ENCODE measurements at places on chromosomes 3 and 15.

- DNase-seq = no peak
Observed at GRCh38 chr15:77982127-77982490, 95.4 kb downstream of the TBC1D2B start.

DNA sequence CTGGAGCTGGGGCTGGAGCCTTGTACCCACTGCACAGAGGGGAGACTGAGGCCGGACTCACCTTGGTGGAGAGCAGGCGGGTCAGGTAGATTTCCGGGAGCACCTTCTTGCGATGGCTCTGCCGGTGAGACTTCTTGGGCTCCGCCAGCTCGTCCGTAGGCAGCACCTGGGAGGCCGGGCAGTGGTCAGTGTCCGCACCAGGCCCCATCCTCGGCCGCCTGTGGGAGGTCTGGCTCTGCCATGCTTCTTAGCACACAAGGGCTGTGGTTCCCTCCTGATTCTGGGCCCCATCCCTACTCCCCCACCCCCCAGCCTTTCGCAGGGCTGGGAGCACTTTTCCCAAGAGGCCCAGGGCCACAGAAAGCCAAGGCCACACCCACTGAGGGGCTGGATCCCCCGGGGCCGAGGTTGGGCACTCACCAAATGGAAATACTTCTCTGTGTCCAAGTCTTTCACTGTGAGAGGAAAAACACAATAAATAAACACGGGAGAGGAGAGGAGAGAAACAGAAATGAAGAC is 17.4 kb downstream of the H1-8 start:
- DNase-seq = no peak

DNA sequence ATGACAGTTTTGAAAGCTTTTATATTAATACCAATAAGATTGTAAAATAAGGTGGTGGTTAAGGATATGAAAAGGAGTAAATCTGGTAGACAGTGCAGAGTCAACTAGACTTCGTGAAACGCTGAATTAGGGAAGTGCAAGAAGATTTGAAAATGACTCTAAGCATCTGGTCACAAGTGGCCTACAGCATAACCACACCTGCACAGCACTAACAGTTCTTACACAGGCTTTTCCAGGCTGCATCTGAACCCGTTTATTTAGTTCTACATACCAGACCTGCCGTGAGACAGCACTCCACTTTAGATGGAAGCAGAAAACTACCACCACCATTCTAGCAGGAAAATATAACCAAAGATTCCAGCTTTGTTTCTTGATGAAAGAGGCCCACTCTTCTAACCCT is 1.9 kb downstream of the DMXL2 start:
- DNase-seq = no peak

- no peak for DNase-seq
Observed at GRCh38 chr15:101313041-101313761, 18.2 kb upstream of the SNRPA1 start.

- no peak for DNase-seq
Observed at GRCh38 chr3:180335050-180335449, 266.9 kb upstream of the TTC14 start.

- DNase-seq = no peak
Observed at GRCh38 chr3:19165654-19166053, 17.3 kb downstream of the KCNH8 start.

GRCh38 chr3:188303286-188303799 is 149.4 kb downstream of the LPP start:
- no peak for DNase-seq

GRCh38 chr3:127758013-127758412 is 64.3 kb downstream of the MGLL start:
- no peak for DNase-seq

DNA sequence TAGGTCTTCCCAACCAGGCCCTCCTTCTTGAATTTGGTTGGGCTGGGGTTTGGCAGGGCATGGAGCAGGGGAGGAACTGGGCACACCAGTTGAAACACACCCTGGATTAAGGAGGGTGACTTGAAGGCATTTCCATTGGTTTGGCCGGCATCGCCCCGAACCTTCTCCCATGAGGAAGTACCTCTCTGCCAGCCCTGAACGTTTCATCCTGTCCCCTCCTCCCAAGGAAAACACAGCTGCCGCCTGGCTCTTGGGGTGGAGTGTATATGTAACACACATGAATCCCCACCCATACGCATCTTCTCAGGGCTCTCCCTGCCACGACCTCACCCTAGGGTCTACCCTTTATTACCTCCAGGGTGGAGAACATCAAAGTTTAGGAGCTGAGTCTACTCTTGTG is 14.6 kb downstream of the UBAP1L start:
- DNase-seq = no peak

GRCh38 chr3:2657971-2658370 is 452.2 kb downstream of the IL5RA start:
- DNase-seq = no peak

- no peak for DNase-seq
Observed at GRCh38 chr3:48343432-48343831, 10.0 kb upstream of the SPINK8 start.

GRCh38 chr15:81199031-81199779 is 2.5 kb downstream of the IL16 start:
- DNase-seq = no peak

DNA sequence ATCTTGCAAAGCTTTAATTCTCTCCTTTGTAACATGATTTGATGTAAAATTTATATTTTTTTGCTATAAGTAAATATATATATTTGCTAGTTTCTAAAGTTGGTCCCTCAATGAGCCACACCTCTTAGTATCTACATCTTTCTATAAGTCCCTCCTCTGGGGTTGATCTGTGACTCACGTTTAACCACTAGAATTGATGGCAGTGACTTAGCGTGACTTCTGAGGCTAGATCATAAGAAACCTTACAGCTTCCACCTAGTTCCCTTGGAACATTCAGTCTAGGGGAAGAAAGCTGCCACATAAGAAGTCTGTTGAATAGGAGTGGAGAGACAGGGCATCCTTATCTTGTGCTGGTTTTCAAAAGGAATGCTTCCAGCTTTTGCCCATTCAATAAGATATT is 56.6 kb upstream of the TNIK start:
- no peak for DNase-seq

DNA sequence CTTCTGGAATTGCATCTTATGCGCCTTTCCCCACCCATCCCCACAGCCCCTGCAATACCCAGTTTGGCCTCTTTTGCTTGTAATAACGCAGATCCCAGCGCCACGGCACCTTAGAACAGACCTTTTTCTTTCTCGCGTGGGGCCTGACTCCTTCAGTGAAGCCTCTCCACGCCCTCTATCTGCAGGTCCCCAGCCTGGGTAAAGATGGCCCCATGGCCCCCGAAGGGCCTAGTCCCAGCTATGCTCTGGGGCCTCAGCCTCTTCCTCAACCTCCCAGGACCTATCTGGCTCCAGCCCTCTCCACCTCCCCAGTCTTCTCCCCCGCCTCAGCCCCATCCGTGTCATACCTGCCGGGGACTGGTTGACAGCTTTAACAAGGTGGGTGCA is 594 bp downstream of the CRELD1 start:
- DNase-seq = no peak

- no peak for DNase-seq
Observed at GRCh38 chr15:49124371-49124770, 31.0 kb downstream of the COPS2 start.

DNA sequence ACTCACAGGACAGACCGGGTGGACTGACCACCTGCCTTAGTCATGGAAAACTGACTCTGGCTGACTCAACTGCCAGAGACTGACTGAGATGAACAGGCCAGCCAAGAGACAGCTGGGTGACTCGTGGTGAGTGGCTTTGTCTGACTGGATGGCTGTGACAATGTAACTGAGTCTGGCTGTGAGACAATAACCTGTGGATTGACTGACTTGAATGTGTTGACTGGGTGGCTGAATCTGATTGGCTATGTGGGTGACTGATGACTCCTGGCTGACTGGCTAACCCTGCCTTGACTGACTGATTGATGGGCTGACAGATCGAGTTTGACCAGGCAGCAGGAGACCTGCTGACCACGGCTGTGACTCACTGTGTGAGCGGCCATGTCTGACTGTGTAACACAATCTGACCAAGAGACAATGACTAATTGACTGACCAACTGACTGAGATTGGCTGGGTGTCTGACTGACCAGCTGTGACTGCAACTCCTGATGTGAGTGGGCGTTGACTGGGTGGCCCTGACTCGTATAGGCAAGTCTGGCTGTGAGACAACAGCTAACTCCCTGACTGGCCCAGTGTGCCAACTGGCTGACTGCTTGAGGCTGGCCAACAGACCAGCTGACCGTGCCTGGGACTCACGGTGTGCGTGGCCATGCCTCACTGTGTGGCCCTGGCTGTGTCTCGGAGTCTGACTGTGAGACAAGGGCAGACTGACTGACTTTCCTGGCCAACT is 509.1 kb downstream of the SHQ1 start:
- DNase-seq = no peak

GRCh38 chr15:81752546-81752942 is 293.3 kb downstream of the MEX3B start:
- peak; percentile 38 for DNase-seq

DNA sequence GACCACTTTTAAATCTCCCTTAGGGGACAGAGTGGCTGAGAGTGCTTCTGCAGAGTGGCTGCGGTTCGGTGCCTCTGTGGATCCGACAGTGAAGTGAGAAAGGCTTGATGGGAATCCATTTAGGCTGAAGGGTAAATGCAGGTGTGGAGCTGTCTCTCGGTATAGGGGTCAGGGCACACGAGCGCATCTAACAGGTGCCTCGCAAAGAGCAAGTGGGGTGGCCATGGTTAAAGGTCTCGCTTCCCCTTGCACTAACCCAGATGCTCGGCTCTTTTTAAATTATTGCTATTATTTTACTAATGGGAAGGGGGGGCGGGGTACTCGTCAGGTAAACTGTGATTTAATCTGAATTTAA is 598 bp upstream of the GJD2 start:
- DNase-seq = no peak

DNA sequence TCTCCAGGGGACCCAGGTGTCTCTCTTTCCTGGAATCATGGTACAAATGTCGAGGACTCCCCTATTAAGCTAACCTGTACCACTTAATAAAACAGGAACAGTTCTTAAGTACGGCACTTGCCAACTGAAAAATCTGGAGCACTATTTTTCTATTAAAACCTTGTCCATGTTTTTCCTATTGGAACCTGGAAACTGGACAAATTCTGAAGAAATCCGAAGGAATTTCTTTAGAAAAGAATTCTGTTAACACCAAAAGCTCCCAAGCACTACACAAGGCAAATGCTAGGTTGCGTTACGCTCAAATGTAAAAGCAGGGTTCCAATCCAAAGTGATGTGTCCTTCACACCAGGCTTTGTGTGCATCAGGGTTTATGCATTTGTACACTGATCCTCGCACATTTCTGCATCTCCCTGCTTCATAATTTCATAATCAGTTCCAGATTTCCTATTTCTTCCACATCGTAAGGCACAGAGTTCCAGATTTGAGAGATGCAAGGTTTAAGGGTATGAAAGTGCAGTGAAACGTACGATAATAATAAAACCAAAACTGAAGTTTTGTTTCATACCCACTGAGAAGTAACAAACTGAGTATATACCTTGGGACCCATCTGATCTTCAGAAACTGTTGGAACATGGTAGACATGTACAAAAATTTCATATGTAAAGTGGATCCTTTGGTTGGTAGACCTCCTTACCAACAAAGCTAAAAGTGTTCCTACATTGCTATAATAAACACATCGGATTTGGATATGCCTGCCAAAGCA is 132.1 kb upstream of the WNT5A start:
- DNase-seq = no peak

GRCh38 chr15:69973102-69973714 is 124.5 kb downstream of the TLE3 start:
- no peak for DNase-seq

DNA sequence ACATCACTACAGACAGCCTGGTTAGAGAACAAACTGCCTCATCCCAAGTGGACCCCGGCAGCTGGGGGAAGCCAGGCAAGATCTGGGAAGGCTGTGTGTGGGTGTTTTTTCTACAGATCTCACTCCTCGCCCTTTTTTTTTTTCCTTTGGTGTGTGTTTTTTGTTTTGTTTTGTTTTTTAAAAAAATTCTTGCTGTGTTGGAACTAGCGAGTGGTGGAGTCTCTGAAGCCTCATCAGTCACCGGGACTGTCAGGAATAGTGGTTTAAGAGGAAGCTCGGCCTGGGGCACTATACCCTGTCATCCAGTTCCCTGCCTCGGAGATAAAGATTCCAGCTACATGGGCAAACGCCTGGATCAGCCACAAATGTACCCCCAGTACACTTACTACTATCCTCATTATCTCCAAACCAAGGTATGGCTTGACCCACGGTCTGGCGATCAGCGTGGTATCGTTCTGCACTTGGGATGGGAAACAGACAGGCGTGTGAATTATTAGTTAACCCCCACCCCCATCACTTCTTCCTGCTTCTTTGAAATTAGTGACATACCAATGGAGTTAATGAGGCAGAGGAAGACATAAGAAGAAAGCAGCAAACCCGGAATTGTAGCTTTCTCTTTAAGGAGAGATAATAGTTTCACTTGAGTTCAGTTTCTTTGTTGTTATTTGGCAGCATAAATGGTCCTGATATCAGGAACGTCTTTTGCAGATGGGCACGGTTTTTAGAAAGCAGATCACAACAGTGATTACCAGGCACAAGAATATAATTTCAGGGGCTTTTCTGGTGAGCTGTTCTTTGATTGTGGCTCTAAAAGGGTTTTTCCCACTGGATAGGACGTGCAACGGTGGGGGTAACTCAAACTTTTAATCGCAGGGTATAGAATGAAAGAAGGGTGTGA is 722 bp downstream of the RBMS3 start:
- no peak for DNase-seq

GRCh38 chr15:96270581-96271172 is 59.8 kb upstream of the NR2F2 start:
- no peak for DNase-seq

DNA sequence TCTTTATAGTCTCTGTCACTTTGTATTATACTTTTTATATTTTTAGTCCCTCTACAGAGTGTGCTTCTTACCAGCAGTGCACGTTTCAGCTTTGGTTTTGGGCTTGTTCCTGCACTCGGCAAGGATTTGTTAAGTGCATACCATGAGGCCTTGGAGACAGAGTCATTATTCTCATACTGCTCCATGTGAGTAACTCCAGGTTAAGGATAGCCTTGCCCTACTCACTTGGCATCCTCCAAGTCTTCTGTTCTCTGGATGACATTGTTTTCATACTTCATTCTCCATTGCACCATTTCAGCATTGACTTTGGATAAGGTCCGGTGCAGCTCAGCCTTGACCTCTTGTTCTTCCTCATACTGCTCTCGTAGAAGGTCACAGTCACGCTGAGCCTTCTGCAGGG is 96.4 kb downstream of the MYH15 start:
- DNase-seq = no peak

DNA sequence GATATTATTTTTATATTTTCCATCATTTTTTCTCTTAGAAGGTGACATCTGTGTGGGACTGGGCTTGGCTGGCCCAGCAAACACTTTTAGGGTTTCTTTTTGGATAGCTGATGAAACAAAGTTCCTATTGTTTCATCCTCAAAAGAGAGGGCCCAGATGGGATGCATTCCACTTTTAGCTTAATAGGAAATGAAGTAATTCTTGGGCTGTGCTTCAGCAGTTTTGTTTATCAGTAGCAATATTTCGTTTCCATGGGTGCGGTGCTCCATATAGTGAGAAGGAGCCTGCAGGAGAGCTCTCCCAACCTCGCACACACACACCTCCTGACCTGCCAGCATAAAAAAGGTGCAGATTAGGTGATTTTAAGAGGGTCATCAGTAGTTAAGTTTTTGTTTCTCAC is 147.5 kb downstream of the AKAP13 start:
- DNase-seq = no peak

Measured in NCI-H2107 (cell line).